ENCODE measurements at places on chromosomes 3 and 15.

- DNase-seq, result no peak
Measured at GRCh38 chr3:188673646-188674186, 498.1 kb upstream of the TPRG1 start.

GRCh38 chr3:30681649-30682211, 75.3 kb downstream of the TGFBR2 start:
- DNase-seq, result no peak

GRCh38 chr3:77256584-77257503, 216.9 kb downstream of the ROBO2 start:
- DNase-seq, result no peak

- DNase-seq, result no peak
Measured at GRCh38 chr3:34141841-34142337, 343.5 kb downstream of the PDCD6IP start.

- DNase-seq, result no peak
Measured at GRCh38 chr3:151460228-151460627, 633 bp downstream of the IGSF10 start.

Data from activated CD8-positive, alpha-beta memory T cell treated with anti-CD3 and anti-CD28 coated beads, Interleukin-2, amount 50 U/mL, for 4 hours (primary cell).